ENCODE measurements at places on chromosomes 1 and 21.
A peak's percentile ranks its signal among the peaks of the same experiment; 100 is the strongest.

- no peak for DNase-seq
Measured at GRCh38 chr1:2105781-2106524, 55.7 kb downstream of the PRKCZ start.

- DNase-seq, result no peak
Measured at GRCh38 chr1:168467452-168467851, 76.3 kb downstream of the XCL2 start.

GRCh38 chr21:33007747-33008146, 18.0 kb upstream of the OLIG2 start:
- DNase-seq, result no peak

GRCh38 chr1:182381962-182382819, 9.4 kb downstream of the GLUL start:
- DNase-seq, result no peak

DNA sequence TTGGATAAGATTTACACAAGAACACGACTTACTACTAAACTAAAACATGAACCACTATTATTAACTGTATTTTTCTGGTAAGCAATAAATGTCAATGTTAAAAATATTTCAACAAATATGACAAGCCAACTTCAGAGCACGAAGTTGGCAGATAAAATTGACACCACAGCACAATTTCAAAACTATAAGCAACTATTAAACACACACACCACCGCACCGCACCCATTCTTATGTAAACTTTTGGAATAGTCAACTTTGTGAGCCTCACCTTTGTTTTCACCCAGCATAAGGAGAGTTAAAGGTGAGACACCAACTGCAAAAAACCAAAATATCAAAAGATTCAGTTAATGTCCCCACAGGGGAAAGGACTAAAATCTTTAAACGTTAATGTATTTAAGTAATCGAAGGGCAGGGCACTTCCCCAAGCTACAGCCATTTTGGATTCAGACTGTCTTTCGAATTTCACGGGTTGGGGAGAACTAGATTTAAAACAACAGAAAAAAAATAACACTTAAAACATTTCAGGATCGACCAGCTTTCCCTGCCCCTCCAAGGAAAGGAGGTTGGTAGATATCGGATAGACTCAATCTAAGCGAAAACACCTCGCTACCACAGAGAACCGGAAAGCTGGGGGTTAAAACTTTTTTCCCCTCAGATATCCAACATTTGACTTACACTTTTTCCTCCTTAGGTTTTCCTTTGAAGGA, 872 bp downstream of the GPBP1L1 start:
- DNase-seq, result no peak

DNA sequence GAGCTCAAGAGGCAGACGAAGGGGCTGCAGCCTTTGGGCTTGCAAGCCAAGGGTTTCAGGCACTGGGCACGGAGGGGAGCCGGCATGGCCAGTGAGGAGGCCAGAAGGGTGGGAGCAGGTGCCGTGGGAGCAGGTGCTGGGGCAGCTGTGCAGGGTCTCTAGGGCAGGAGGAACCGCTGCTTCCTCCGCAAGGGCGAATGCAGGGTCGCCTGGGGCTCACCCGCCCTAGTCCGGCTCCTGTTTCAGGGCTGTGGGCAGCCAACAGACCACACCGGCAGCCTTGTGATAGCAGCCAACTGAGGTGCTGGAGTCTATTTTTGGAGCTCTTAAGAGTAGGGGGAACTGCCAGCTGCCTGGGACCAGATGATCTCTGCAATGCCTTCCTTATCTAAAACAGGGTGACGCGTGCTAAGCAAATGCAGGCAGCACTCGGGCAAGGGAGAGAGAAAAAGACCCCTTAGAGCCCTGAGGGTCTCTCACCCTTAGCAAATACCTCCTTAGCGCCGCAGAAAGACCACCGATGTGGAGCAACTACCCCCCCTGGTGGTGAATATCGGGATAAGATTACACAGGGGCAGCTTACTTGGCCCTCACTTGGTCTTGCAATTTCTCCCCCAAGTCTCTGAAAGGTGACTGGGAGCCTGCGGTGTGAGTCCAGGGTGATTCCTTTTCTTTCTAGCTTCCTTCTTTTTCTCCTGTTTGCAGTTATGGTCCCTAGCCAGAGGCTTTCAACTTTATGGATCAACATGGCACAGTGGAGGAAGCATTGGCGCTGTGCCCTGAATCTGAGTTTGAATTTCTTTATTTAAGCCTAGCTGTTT, 20.7 kb upstream of the MAPKAPK2 start:
- peak; percentile 54 for DNase-seq

DNA sequence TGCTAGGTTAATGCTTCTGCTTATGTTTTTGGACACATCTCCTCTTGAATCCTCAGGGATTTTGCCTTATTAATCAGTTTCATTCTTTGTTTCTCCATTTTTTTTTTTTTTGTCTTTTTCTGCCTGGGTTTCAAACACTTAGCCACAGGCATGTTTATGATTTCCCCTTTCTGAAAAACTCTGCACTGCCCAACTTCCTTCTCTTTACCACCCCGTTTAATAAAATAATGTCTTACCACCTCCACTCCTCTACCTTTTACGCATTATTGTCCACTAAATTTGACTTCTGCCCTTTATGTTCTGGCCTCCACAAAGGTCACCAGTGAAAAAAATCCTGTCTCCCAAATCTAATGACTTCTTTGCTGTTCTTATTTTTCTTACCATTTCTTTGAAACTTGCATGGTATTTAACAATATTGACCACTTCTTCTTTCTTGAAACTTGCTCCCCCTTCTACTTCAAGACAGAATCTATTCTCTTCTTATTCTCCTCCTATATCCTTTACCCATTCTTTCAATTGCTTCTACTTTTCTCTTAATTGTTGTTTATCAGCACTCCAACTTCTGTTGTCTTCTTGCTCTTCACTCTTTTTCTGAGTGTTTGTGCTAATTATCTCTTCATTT, 150.3 kb downstream of the TNFSF18 start:
- peak; percentile 22 for DNase-seq

DNA sequence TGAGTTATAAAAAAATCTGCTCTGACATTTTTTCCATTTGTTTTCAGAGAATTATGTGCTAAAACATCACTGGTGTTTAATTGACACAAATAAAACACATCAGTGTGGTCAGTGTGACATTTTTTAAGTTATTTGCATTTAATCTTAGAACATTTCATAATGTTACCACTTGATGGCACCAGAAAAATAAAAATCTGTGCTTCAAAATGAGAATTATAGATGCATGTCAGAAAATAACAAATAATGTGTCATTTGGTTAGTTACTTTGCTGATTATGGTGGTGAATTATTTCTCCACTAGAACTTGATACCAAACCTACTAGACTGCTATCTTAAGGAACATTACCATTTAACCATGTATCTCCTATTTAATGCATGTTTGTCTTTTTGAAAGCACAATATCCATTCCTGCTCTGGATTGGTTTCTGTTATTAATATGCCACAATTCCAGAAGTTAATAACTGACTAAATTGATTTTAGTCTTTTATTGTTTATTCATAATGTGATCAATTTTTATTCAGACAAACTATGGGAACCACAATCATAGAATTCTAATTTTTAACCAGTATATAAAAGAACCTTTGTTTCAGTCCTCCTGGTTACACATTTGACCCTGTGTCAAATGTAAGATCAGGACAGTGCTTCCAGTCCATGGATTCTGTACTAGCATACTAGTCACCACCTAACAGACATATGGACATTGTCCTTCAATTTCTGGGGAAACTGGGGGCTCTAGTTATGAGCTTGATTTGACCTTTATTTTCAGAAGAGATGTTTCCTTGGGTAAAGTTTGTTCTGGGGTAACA, 81.0 kb downstream of the RPS6KC1 start:
- DNase-seq, result no peak

DNA sequence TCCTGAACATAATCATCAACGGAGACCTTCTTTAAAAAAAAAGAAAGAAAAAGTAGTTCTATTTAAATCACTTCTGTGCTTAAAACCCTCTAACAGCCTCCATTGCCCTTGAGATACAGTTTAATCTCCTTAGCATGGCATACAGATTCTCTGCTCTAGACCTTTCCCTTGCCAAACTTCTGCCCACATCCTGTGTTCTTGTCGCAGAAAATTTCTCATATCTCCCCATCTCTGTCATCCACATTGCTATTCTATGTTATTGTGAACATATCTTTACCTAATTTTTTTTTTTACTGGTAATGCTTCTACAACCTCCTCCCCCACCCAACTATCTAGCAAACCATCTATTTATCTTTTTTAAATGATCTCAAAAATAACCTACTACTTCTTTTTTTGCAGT, 135.7 kb upstream of the PROX1 start:
- DNase-seq, result no peak

DNA sequence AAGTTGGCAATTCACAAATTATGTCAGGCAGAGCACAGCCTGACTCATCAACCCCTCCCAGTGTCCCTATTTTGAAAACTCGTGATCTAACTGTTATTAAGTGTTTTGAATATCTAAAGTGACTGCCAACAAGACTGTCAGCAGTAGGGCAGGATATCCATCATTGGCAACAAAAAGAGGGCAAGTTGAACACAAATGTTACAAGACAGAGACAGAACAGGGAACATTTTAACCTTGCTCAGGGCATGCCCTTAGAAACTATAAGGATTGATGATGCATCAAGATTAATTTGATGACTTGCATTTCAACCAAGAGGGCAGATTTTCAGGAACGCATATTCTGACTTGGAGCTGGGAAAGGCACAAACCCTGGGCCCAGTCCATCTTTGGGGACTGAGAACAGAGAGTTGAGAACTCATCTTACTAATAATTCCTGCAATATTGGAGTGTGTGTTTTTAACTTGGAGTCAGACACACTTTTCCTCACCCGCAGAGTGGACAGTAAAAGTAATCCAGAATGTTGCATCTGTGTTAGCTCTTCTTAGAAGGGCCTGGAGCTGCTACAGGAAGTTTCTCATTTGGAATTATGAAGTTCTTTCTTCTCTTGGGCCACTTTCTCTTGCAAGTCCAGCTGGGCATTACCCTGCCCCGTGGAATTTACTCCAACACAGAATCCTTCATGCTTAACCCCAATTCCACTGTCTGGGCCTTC, 317.2 kb downstream of the LTN1 start:
- peak; percentile 46 for DNase-seq

- peak; percentile 100 for DNase-seq
Measured at GRCh38 chr1:62436466-62437272, at the start of gene USP1. Gene USP1 (plus strand): TSS chr1:62437049. CDS start chr1:62439868, 2,819 bp downstream.

GRCh38 chr1:231678011-231678432, 51.4 kb downstream of the DISC1 start:
- peak; percentile 52 for DNase-seq

GRCh38 chr1:167221126-167221737, 546 bp downstream of the POU2F1 start:
- DNase-seq, result peak; percentile 11

DNA sequence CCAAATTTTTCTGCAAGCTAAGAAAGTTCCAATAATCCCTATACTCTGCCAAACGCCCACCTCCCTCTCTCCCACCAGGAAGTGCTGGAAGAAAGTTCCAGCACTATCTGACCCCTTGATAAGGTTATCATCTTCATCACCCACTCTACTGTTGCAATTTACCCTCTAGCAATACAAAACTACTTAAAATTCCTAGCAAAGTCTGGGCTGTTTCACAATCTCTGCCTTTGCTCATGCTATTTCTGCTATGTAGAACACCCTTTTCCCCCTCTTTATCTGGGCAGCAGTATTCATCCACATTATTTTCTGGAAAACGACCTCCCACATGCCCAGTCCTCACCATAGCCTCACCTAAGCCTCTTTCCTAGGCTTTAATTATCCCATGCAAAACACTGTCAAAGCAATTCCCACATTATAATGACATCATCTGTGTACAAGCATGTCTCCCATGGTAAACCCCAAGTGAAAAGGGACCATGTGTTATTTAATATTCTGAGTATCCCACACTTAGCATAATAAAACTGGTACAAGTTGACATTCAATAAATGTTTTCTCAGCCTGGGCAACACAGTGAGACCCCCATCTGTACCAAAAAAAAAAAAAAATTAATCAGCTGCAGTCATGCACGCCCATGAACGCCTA, 12.0 kb downstream of the F11R start:
- no peak for DNase-seq

DNA sequence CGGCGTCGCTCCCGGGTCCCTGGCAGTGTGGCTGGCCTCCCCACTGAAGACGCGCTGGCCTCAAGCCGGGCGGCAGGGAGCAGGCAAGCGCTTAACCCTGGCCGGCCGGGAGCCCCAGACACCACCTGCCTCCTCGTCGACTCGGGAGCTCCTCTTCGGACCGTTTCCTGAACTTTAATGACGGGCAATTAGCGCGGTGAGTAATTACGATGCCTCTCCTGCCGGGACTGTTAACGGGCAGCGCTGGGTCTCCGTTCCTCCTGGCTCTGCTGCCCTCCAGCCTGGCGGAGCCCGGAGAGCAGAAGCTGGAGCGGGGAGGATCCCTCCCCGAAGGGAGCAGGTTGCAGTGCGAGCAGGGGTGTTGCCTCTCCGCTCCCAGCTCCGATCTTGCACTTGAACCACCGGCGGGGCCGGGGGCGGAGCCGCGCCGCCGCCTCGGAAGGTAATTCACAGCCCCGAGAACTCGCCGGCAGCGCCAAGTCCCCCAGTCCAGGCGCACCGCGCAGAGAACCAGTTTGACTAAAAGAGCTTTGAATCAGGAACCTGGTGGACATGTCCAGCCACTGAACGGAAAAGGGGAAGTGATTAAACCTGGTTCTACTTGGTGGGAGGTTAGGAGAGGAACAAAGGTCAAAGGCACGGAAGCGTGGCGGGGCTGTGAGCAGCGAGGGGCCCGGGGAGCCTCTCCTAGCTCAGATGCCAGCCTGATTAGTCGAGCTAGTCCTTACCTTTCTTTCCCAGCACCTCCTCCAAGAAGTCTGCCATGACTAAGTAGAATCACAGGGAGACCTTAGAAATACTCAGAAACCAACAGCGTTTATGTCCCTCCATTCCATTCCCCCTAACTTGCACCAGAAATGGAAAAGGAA, 18.3 kb upstream of the PLEKHA6 start:
- no peak for DNase-seq

GRCh38 chr1:209620487-209620884, 31.7 kb downstream of the LAMB3 start:
- no peak for DNase-seq

DNA sequence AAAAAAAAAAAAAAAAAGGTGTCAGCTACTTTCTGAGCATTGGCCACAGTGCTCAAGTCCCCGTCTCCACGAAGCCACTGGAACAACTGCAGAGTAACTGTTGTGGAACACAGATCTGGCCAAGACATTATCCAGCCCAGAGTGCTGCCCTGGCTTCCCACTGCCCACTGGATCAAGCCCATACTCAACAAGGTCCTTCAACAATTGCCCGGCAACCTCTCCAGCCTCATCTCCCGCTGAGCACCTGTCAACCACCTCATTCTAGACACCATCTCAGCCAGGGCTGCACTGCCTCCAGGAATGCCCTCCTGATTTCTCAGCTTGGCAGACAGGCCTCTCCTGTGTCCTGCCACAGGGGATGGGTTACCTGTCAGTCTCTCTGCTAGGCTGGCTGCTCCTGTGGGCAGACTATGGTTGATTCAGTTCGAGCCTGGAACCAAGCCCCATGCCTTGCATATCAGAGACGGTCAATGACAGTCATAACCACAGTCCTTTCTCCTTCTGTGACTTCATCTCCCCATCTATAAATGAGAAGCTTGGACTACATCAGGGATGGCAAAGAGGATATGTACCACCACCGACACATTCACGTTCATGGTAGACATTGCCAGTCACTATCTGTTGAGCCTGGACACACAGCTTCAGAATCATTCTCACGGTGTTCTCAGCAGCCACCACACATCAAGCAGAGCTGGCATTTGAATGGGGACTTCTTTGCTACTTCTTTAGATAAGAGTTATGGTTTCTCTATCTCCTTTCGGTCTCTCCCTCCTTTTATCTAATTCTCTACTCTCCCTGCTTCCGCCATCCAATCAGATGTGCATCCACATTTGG, 76.9 kb downstream of the MRPL37 start:
- no peak for DNase-seq

Measured in fibroblast of skin of back (primary cell).